Aorta (tissue), 5 donors: ENCODE measurements at places on chromosomes 2 and 18. TPM values are rescaled to one million over a fixed set of nuclear protein-coding genes. Genes with fewer than 3 reads are reported as not detected.

Gene CXCR2
- 3.1 TPM for total RNA-seq

Gene BCS1L
- 21.1 TPM for total RNA-seq

Gene RPRM
- 1.1 TPM for total RNA-seq

Gene OSBPL6
- 2.1 TPM for total RNA-seq

Gene FLACC1
- total RNA-seq, result 6.7 TPM

Gene STARD6
- not detected for total RNA-seq

Gene SPP2
- total RNA-seq, result not detected

Gene BMPR2
- total RNA-seq, result 103 TPM

Gene TMEM185B
- total RNA-seq, result 20.8 TPM

Gene TXNDC2
- total RNA-seq, result 0.21 TPM

- no peak overlapping the region for H3K27ac ChIP-seq
- no peak overlapping the region for H3K4me3 ChIP-seq
- no peak for DNase-seq
- no peaks in the 10 kb centered on the region for H3K27me3 ChIP-seq
- H3K4me1 ChIP-seq, result no peaks in the 10 kb centered on the region
Measured at GRCh38 chr2:213846856-213847255, 562.6 kb downstream of the SPAG16 start.

DNA sequence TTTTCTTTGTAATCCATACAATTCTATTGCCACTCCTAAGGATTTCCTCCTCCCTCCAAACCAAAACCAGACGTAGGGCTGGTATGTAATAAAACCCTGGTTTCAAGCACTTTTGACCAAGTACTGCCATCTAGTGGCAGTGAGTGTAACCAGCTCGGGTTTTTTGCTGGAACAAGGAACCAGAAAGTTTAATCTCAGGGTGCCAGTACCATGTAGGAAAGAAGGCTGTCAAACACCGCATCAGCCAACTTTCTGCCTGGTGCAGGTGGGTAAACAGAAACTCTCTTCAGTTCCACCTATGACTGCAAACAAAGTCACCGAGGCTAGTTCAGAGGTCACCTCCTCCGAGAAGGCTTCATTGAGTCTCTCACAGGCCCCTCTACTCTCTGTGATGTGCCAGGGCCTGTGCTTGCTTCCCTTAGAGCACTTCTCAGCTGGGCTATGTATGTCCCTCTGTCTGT lies 10.2 kb upstream of the THNSL2 start:
- H3K27me3 ChIP-seq, result no peaks in the 10 kb centered on the region
- DNase-seq, result no peak
- no peak overlapping the region for H3K27ac ChIP-seq
- no peaks in the 10 kb centered on the region for H3K4me1 ChIP-seq

GRCh38 chr18:37524498-37525261 lies 40.9 kb downstream of the CELF4 start:
- no peaks in the 10 kb centered on the region for H3K27me3 ChIP-seq
- H3K4me1 ChIP-seq, result no peaks in the 10 kb centered on the region
- no peak overlapping the region for H3K4me3 ChIP-seq
- no peaks in the 10 kb centered on the region for H3K36me3 ChIP-seq
- no peak overlapping the region for H3K27ac ChIP-seq

- DNase-seq, result no peak
- no peak overlapping the region for H3K27ac ChIP-seq
- H3K27me3 ChIP-seq, result no peaks in the 10 kb centered on the region
- no peak overlapping the region for H3K4me3 ChIP-seq
Measured at GRCh38 chr2:31950946-31951562, 59.8 kb downstream of the MEMO1 start.

DNA sequence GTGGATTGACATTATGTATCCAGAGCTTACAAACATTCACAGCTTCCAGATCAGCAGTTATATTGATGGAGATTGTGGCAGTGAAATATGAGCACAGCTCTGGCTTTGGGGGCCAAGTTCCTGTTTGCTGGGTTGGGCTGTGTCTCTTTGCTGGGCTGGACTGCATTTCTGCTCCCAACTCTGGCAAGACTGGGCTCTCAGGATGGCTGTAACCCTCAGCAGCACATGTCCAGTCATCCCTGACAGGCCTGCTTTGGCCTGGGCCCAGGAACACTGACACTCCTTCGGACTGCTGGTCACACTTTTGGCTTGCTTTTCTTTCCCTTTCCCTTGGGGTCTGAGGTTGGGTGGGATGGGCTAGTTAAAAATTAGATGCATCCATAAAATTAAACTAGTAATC lies 17.9 kb upstream of the VPS4B start:
- H3K36me3 ChIP-seq, result no peaks in the 10 kb centered on the region
- H3K4me3 ChIP-seq, result no peak overlapping the region
- no peaks in the 10 kb centered on the region for H3K4me1 ChIP-seq
- no peaks in the 10 kb centered on the region for H3K27me3 ChIP-seq

- no peak overlapping the region for H3K4me3 ChIP-seq
- H3K4me1 ChIP-seq, result peaks cover 6% of the 10 kb centered on the region
- DNase-seq, result no peak
- no peaks in the 10 kb centered on the region for H3K36me3 ChIP-seq
Measured at GRCh38 chr18:4125224-4125623, 329.9 kb downstream of the DLGAP1 start.

GRCh38 chr2:237859533-237860272 lies at the start of gene RAMP1:
Gene RAMP1, plus strand, starts transcription at chr2:237859623. Its CDS starts 53 bp downstream, at chr2:237859676.
- H3K27ac ChIP-seq, result peak within 1 kb of the TSS; percentile 72
- H3K4me1 ChIP-seq, result peaks cover 3% of the 10 kb centered on the region
- no peaks in the 10 kb centered on the region for H3K27me3 ChIP-seq
- peak; percentile 79 for DNase-seq
- peak within 1 kb of the TSS; percentile 99 for H3K4me3 ChIP-seq
- H3K36me3 ChIP-seq, result no peaks in the 10 kb centered on the region

DNA sequence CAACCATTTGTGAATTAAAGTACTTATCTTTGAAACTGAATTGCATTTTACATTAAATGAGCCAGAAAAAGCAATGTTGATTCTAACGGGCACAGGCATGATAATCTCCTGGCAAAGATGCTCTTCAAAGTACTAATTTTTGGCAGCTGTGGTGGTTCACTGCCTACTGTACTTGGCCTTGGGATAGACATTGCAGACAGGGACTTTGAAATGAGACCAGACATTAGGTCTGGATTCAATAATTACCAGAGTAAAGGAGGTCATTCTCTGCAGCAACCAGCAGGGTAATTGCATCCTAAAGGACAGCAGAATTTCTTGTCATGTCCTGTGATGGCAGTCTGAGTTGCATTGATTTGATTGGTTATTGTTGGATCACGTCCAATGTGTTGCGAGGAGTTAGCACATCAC lies 986.5 kb downstream of the TDRD15 start:
- no peak overlapping the region for H3K4me3 ChIP-seq
- no peaks in the 10 kb centered on the region for H3K36me3 ChIP-seq
- H3K27ac ChIP-seq, result no peak overlapping the region
- no peak for DNase-seq

DNA sequence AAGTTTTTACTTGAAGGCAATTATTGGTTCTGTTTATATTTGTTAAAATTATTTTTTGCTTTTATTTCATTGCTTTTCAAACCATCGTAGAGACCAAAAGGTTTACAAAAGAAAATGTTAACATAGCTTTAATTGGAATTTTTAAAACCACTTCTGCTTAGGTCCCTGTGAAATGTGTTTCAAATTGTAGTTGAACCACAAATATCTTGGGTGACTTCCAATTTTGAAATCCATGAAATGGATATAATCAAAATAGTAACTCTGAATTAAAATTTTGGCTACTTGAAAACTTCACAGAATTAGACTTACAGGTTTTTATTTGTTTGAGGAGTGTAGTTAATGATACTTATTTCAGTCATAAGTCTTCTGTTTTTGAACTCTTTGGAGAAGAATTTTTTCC lies 3.1 kb upstream of the SPAG16 start:
- no peak overlapping the region for H3K27ac ChIP-seq
- H3K4me3 ChIP-seq, result no peak overlapping the region
- no peaks in the 10 kb centered on the region for H3K27me3 ChIP-seq

GRCh38 chr2:25981596-25982272 lies 563 bp downstream of the KIF3C start:
- no peaks in the 10 kb centered on the region for H3K27me3 ChIP-seq
- no peaks in the 10 kb centered on the region for H3K4me1 ChIP-seq
- peak overlapping the region; percentile 66 for H3K4me3 ChIP-seq
- DNase-seq, result peak; percentile 78

DNA sequence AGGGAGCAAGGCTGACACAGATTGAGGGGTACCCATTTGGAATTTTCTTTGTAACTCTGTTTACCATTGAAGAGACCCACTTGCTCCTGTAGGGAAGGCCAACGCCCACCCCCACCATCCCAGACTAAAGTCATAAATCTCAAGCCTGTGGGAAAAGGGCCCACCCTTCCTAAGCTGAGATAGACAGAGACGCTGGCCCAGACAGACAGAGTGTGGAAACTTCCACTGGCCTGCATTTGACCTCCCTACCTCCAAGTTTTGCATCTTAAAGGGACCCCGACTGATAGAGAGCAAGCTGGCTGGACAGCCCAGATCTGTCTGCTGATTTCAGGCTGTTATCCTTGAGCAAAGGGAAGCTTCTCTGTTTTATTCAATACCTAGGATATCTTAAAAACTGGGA lies 48.2 kb upstream of the SLC14A2 start:
- no peak overlapping the region for H3K27ac ChIP-seq
- H3K27me3 ChIP-seq, result no peaks in the 10 kb centered on the region
- no peaks in the 10 kb centered on the region for H3K4me1 ChIP-seq
- DNase-seq, result peak; percentile 54
- H3K4me3 ChIP-seq, result no peak overlapping the region
- H3K36me3 ChIP-seq, result no peaks in the 10 kb centered on the region

GRCh38 chr18:37440206-37440605 lies 125.4 kb downstream of the CELF4 start:
- no peaks in the 10 kb centered on the region for H3K27me3 ChIP-seq
- no peaks in the 10 kb centered on the region for H3K36me3 ChIP-seq
- H3K27ac ChIP-seq, result no peak overlapping the region
- H3K4me1 ChIP-seq, result no peaks in the 10 kb centered on the region
- no peak overlapping the region for H3K4me3 ChIP-seq

GRCh38 chr18:12960853-12961397 lies 13.1 kb downstream of the SEH1L start:
- peaks cover 1% of the 10 kb centered on the region for H3K27me3 ChIP-seq
- H3K4me3 ChIP-seq, result no peak overlapping the region
- no peak overlapping the region for H3K27ac ChIP-seq
- peaks cover 8% of the 10 kb centered on the region for H3K36me3 ChIP-seq

GRCh38 chr18:46252759-46253158 lies 148.6 kb downstream of the HAUS1 start:
- H3K27ac ChIP-seq, result no peak overlapping the region
- no peaks in the 10 kb centered on the region for H3K36me3 ChIP-seq
- peaks cover 10% of the 10 kb centered on the region for H3K4me1 ChIP-seq
- H3K27me3 ChIP-seq, result no peaks in the 10 kb centered on the region

- H3K27ac ChIP-seq, result no peak overlapping the region
- DNase-seq, result peak; percentile 55
- no peaks in the 10 kb centered on the region for H3K36me3 ChIP-seq
- H3K27me3 ChIP-seq, result no peaks in the 10 kb centered on the region
Measured at GRCh38 chr2:45342-46130, 769 bp downstream of the FAM110C start.
